ENCODE measurements at places on chromosomes 5 and 9.

GRCh38 chr9:91190062-91190461 is 171.7 kb downstream of the AUH start:
- no peak for DNase-seq

DNA sequence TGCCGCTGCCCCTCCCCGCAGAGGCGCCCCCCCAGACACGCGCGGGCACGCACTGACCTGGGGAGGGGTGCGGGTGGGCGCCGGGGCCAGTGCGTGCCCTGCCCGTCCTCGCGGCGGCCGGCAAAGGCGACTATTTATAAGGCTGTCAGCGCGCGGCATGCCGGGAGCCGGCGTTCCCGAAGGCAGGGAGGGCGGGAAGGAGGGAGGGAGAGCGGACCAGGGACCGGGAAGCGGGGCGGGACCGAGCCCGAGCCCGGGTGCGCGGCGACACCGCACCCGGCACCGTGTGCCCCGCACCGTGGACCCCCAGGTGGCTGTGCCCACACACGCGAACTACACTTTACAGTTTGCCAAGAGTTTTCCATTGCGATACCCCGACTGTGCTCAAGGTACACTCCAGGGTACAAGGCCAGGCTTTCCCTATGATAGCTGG is at the start of gene AK1:
TSS of gene AK1 (minus strand) at position 110 of the 433 bp plus-strand sequence. CDS start 3,058 bp downstream, outside the sequence.
- no peak for DNase-seq

- peak; percentile 68 for DNase-seq
These were observed 101.6 kb upstream of the SPRY4 start for GRCh38 chr5:142426129-142427014.

GRCh38 chr5:157740229-157740610 is 3.3 kb upstream of the LSM11 start:
- DNase-seq: no peak

DNA sequence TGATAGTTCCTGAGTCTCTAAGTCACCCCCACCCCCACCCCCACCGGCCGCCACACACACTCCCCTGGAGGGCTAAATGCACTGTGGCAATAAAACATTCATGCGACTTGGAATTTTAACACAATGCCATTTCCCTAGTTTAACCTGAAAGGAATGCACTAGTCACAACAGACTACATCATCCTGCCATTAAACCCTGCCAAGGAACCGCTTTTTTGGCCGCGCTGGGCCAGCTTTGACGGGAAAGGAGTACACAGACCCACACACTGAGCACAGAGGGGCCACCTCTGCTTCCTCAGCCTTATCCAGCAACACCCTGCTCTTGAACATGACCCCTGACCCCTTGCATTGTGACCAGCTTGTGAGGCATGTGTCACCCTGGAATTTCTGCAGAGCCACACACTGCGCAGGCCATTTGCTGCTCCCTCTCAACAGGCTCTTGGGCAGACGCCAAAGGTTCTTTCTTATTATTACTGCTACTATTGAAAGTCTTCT is 165.3 kb downstream of the BNC2 start:
- DNase-seq: peak; percentile 99

DNA sequence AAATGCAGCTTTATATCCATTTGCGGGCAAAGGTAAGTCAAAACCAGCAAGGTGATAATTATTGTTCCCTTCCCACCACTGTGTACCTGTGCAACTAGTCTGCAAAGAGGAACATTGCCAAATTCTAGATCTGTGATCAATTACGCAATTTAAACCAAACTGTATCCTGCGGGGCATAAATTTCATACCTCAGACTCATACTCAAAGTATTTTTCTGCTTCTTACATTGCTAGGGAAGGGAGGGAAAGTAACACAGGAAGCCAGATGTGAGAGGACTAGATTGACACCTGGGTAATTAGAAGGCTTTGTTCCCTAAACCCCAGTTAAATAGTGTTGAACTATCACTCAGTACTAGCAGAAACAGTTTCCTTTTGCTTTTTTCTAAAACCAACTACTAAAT is 240.2 kb upstream of the ZNF608 start:
- DNase-seq: no peak

Measured in pulmonary artery endothelial cell (primary cell).